Activated CD8-positive, alpha-beta memory T cell treated with anti-CD3 and anti-CD28 coated beads, Interleukin-2, amount 10 ng/mL, durations not matched to agents 7 days and 5 days (primary cell): ENCODE measurements at places on chromosomes 5 and 9. TPM values are rescaled to one million over a fixed set of nuclear protein-coding genes. Genes with fewer than 3 reads are reported as not detected.

DNA sequence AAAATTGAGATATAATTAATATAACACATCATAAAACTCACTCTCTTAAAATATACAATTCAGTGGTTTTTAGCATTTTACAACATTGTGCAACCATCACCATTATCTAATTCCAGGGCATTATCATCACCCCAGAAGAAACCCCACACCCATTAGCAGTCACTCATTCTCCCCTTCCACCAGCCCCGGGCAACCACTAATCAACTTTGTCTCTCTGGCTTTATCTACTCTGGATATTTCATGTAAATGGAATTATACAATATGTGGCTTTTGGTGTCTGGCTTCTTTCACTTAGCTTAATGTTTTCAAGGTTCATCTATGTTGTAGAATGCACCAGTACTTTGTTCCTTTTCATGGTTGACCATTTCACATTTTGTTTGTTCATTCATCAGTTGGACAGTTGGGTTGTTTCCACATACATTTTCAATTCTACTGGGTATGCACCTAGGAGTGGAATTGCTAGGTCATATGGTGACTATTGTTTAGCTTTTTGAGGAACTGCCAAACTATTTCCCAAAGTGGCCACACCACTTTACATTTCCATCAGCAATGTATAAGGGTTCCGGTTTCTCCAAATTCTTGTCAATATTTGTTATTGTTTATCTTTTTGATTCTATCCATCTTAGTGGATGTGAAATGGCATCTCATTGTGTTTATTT lies 62.4 kb downstream of the MARCHF3 start:
- no peaks in the 10 kb centered on the region for H3K27me3 ChIP-seq
- peaks cover 15% of the 10 kb centered on the region for H3K4me1 ChIP-seq
- no peaks in the 10 kb centered on the region for H3K36me3 ChIP-seq
- no peak overlapping the region for H3K27ac ChIP-seq
- no peak for DNase-seq

GRCh38 chr9:129460323-129461261 lies 160.3 kb downstream of the C9orf50 start:
- peak overlapping the region; percentile 87 for H3K27ac ChIP-seq
- peaks cover 37% of the 10 kb centered on the region for H3K4me1 ChIP-seq
- H3K4me3 ChIP-seq: peak overlapping the region; percentile 60
- no peaks in the 10 kb centered on the region for H3K27me3 ChIP-seq
- no peaks in the 10 kb centered on the region for H3K36me3 ChIP-seq
- peak; percentile 94 for DNase-seq

- H3K27ac ChIP-seq: no peak overlapping the region
- DNase-seq: no peak
- H3K36me3 ChIP-seq: no peaks in the 10 kb centered on the region
These were observed 5.7 kb downstream of the EDIL3 start for GRCh38 chr5:84378961-84379360.

Gene ADAM19
- total RNA-seq: 219 TPM

Gene GDA
- not detected for total RNA-seq

Gene TMEM174
- total RNA-seq: not detected

GRCh38 chr5:53613536-53613935 lies 53.1 kb downstream of the NDUFS4 start:
- no peak overlapping the region for H3K4me3 ChIP-seq
- H3K27me3 ChIP-seq: no peaks in the 10 kb centered on the region
- peaks cover 14% of the 10 kb centered on the region for H3K36me3 ChIP-seq
- no peak overlapping the region for H3K27ac ChIP-seq
- DNase-seq: no peak

- DNase-seq: no peak
- H3K4me1 ChIP-seq: no peaks in the 10 kb centered on the region
- no peaks in the 10 kb centered on the region for H3K36me3 ChIP-seq
- H3K27ac ChIP-seq: no peak overlapping the region
- H3K27me3 ChIP-seq: no peaks in the 10 kb centered on the region
- H3K4me3 ChIP-seq: no peak overlapping the region
These were observed 116.3 kb downstream of the PTTG1 start for GRCh38 chr5:160537940-160538339.

DNA sequence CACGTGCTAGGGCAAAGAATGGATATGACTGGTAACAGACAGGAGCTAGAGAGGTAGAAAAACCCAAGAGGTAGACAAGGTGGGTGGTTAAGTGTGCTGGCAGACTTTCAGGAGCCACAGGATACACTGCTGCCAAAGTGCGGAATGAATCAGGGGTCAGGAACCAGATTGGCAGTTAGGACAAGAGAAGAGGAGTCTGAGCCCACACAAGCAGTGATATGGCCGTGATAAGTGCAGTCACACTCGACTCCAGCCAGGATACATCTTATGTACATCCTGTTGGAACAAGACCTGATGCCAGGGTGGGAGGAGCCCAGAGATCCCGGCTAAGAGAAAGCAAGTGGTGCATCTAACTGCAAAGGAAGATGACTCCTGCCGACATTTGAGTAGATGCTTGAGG lies 10.0 kb downstream of the SLIT3 start:
- no peaks in the 10 kb centered on the region for H3K4me1 ChIP-seq
- DNase-seq: no peak
- no peak overlapping the region for H3K4me3 ChIP-seq
- no peak overlapping the region for H3K27ac ChIP-seq
- H3K36me3 ChIP-seq: no peaks in the 10 kb centered on the region

- peaks cover 27% of the 10 kb centered on the region for H3K27me3 ChIP-seq
- no peak for DNase-seq
These were observed 195.7 kb downstream of the DCP2 start for GRCh38 chr5:113172231-113172826.

DNA sequence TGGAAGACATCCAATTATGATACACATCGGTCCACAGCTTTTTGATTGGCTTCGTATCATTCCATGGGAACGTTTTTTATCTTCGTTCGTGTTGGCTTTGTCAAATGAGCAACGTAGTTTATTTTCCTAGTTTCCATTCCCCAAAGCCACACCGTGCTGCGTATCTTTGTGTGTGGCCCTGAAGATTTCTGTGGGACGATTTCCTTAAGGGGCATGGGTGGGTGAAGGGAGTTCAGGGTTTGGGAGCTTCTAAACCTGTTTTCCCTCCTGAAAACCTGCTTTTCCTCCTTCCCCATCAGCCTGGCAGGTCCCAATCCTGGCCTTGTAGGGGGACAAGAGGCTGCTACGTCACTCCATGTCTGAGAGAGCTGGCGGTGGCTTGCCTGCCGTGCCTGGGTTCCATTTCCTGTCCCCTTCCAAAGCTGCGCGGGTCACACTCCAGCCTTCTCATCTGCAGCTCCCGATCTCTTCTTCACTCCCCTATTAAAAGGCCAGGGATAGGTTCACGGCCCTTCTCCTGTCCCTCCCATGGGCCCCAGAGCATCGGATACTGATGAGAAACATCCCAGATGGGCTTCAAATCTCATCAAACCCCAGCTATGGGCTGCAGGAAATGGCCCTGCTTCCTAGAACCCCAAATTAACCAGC lies 23.5 kb upstream of the ASS1 start:
- H3K27me3 ChIP-seq: peaks cover 8% of the 10 kb centered on the region
- DNase-seq: no peak
- no peak overlapping the region for H3K27ac ChIP-seq
- no peaks in the 10 kb centered on the region for H3K36me3 ChIP-seq
- no peak overlapping the region for H3K4me3 ChIP-seq

Gene ZFP2
- not detected for total RNA-seq

Gene PCDHGA3
- total RNA-seq: not detected

Gene KIAA1191
- total RNA-seq: 50.0 TPM

Gene HMMR
- 82.2 TPM for total RNA-seq

DNA sequence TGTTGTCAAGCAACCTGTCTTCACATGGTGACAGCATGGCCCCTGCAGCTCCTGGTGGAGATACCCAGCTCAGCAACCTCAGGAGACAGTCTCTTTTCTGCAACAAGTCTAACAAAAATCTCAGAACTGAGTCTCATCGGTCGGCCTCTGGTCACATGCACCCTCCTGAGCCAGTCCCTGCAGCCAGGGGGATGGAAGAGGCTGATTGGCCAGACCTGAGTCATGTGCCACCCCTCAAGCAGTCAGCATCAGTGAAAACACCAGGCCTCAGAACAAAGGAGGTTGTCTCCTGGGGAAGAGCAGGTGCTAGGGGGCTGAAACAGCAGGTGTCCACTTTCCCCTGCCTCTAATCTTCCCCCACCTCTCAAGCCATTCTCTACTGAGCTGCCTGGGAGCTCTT lies 54.4 kb downstream of the SMIM23 start:
- H3K36me3 ChIP-seq: no peaks in the 10 kb centered on the region
- H3K27ac ChIP-seq: no peak overlapping the region
- no peak overlapping the region for H3K4me3 ChIP-seq
- DNase-seq: no peak
- no peaks in the 10 kb centered on the region for H3K4me1 ChIP-seq
- H3K27me3 ChIP-seq: no peaks in the 10 kb centered on the region

DNA sequence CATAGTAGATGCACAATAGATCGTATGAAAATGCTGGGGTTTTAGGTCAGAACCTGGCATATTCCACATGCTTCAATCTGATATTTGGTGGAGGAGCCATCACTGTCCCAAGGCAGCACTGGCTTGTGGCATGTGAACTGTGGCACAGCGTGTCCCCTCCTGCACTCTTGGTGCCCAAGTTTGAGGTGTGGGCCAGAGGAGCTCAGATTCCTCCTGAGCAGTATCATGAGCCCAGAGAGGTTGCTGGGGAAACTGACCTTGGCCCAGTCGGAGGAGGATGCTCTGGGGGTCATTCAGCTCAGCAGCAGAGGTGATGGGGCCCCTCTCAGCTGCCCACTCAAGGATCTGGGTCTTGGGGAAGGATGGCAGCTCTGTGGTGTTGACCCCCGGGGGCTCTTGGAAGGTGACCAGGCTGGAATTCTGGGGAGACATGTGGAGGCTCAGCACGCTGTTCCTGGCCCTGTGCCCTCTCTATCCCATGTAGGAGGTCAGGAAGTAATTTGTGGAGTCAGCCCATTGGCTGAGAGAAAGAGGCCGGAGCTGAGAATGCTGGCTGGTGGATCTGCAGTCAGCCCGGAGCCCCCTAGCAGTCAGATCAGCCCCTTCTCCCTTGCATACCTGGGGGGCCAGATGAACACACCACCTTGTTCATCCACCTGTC lies 23.7 kb downstream of the FPGS start:
- H3K27me3 ChIP-seq: no peaks in the 10 kb centered on the region
- no peak for DNase-seq
- no peaks in the 10 kb centered on the region for H3K4me1 ChIP-seq
- H3K27ac ChIP-seq: no peak overlapping the region

GRCh38 chr9:110143950-110144545 lies 63.9 kb downstream of the C9orf152 start:
- peak; percentile 66 for DNase-seq
- peaks cover 10% of the 10 kb centered on the region for H3K27me3 ChIP-seq
- H3K4me3 ChIP-seq: peak overlapping the region; percentile 10
- peaks cover 50% of the 10 kb centered on the region for H3K4me1 ChIP-seq

GRCh38 chr5:50855001-50855400 lies 188.6 kb downstream of the PARP8 start:
- H3K4me1 ChIP-seq: peaks cover 18% of the 10 kb centered on the region
- no peak for DNase-seq
- no peaks in the 10 kb centered on the region for H3K36me3 ChIP-seq
- H3K4me3 ChIP-seq: no peak overlapping the region

GRCh38 chr9:89815903-89816573 lies 211.2 kb downstream of the GADD45G start:
- peaks cover 49% of the 10 kb centered on the region for H3K27me3 ChIP-seq
- no peaks in the 10 kb centered on the region for H3K36me3 ChIP-seq
- H3K4me1 ChIP-seq: peaks cover 19% of the 10 kb centered on the region

GRCh38 chr9:84929068-84929467 lies 259.5 kb downstream of the NTRK2 start:
- H3K27me3 ChIP-seq: no peaks in the 10 kb centered on the region
- no peaks in the 10 kb centered on the region for H3K4me1 ChIP-seq
- H3K36me3 ChIP-seq: no peaks in the 10 kb centered on the region
- DNase-seq: no peak

- H3K4me3 ChIP-seq: no peak overlapping the region
- H3K36me3 ChIP-seq: no peaks in the 10 kb centered on the region
- H3K27ac ChIP-seq: no peak overlapping the region
- peaks cover 6% of the 10 kb centered on the region for H3K27me3 ChIP-seq
These were observed 151.7 kb downstream of the UNC13B start for GRCh38 chr9:35313460-35313859.

DNA sequence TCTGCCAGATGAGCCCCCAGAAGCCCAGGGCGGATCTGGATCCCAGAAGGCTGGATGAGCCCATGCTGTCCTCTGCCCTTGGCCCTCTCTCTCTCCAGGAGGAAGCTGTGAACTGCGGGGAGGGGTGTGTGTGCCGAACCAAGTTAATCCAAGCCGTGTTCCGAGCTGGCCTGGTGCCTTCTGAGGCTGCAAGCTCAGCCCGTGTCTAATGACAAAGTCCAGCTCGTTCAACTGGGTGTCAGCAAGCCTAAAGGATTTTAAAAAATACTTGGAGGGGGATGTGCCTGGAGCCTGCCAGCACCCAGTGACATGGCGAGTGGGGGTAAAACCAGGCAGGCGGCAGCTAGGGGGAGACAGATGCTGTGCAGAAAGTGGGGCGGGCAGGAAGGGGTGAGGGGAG lies 8.0 kb downstream of the STC2 start:
- peaks cover 18% of the 10 kb centered on the region for H3K27me3 ChIP-seq
- H3K36me3 ChIP-seq: peaks cover 26% of the 10 kb centered on the region

GRCh38 chr5:115414406-115415142 lies 118.1 kb upstream of the CCDC112 start:
- DNase-seq: no peak
- peaks cover 3% of the 10 kb centered on the region for H3K27me3 ChIP-seq
- no peak overlapping the region for H3K27ac ChIP-seq
- H3K4me1 ChIP-seq: peaks cover 4% of the 10 kb centered on the region

- H3K4me1 ChIP-seq: no peaks in the 10 kb centered on the region
- DNase-seq: peak; percentile 14
- peaks cover 31% of the 10 kb centered on the region for H3K27me3 ChIP-seq
- no peak overlapping the region for H3K27ac ChIP-seq
- H3K4me3 ChIP-seq: no peak overlapping the region
These were observed 25.1 kb upstream of the SHB start for GRCh38 chr9:38094165-38094564.
